ENCODE measurements at places on chromosomes 5 and 9. TPM values are rescaled to one million over a fixed set of nuclear protein-coding genes. Genes with fewer than 3 reads are reported as not detected.

S100Z gene
- not detected for total RNA-seq

ZNF300 gene
- total RNA-seq: 6.9 TPM

SLC27A6 gene
- not detected for total RNA-seq

PPP3R2 gene
- not detected for total RNA-seq

SHOC1 gene
- total RNA-seq: not detected

SPOUT1 gene
- 20.1 TPM for total RNA-seq

NR6A1 gene
- total RNA-seq: 1.2 TPM

ARHGEF39 gene
- not detected for total RNA-seq

SERF1A gene
- 2.9 TPM for total RNA-seq

PKD2L2 gene
- not detected for total RNA-seq

PTGS1 gene
- 20.1 TPM for total RNA-seq

TLX3 gene
- not detected for total RNA-seq

PDCD1LG2 gene
- 3.5 TPM for total RNA-seq

TAF11L5 gene
- total RNA-seq: not detected

RXRA gene
- total RNA-seq: 53.3 TPM

PCDHGA6 gene
- 6.9 TPM for total RNA-seq

SEMA6A gene
- total RNA-seq: 70.3 TPM

KCNV2 gene
- not detected for total RNA-seq

GMCL2 gene
- not detected for total RNA-seq

HTR1A gene
- total RNA-seq: not detected

LCNL1 gene
- 0.47 TPM for total RNA-seq

TRIP13 gene
- total RNA-seq: 3.0 TPM

OGN gene
- 114 TPM for total RNA-seq

CLIC3 gene
- total RNA-seq: 3.0 TPM

PCDHGB6 gene
- total RNA-seq: 12.6 TPM

ENTR1 gene
- total RNA-seq: 26.5 TPM

LCN10 gene
- 10.2 TPM for total RNA-seq

PAPPA gene
- total RNA-seq: 35.3 TPM

MZB1 gene
- 1.1 TPM for total RNA-seq

TPD52L3 gene
- total RNA-seq: not detected

FOXD4 gene
- total RNA-seq: 0.48 TPM

GOLGA2 gene
- 99.8 TPM for total RNA-seq

PROP1 gene
- not detected for total RNA-seq

PCDHB6 gene
- total RNA-seq: 1.4 TPM

F2RL2 gene
- total RNA-seq: not detected

GRM6 gene
- not detected for total RNA-seq

C5orf34 gene
- 2.0 TPM for total RNA-seq

PCDHB7 gene
- 3.3 TPM for total RNA-seq

SLIT3 gene
- 89.0 TPM for total RNA-seq

SNAPC3 gene
- 23.2 TPM for total RNA-seq

PCDHB5 gene
- 1.1 TPM for total RNA-seq

EDIL3 gene
- total RNA-seq: 22.4 TPM

CERCAM gene
- 18.5 TPM for total RNA-seq

ZNF622 gene
- total RNA-seq: 40.7 TPM

TSSK1B gene
- total RNA-seq: not detected

CENPP gene
- 1.2 TPM for total RNA-seq

NRG2 gene
- total RNA-seq: 3.3 TPM

PPIC gene
- 22.9 TPM for total RNA-seq

RNF38 gene
- 24.1 TPM for total RNA-seq

DAB2 gene
- total RNA-seq: 166 TPM

RETREG1 gene
- total RNA-seq: 22.5 TPM

WNK2 gene
- 1.7 TPM for total RNA-seq

CRAT gene
- 50.2 TPM for total RNA-seq

NEUROG1 gene
- total RNA-seq: not detected

SPINK6 gene
- total RNA-seq: not detected

SLC36A2 gene
- not detected for total RNA-seq

EGFLAM gene
- 15.0 TPM for total RNA-seq
